ENCODE measurements at places on chromosomes 5 and 9.

DNA sequence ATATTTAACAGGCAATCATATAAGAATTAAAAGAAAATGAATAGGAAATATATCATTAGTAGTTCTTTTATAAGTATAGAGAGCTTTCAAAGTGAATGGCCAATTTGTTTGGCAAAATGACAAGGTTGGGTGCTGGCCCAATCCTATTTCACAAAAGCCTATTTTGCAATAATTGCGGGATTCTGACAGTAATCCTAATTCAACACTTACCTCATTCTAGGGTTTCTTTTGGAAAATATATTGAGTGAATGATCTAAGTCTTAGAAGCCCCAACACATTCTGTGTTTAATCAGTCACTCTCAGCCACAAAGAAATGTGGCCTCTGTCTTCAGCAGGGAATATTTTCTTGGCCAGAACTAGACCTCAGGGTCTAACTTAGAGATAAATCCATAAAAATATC lies 835.9 kb upstream of the ZNF608 start:
- no peak for DNase-seq

DNA sequence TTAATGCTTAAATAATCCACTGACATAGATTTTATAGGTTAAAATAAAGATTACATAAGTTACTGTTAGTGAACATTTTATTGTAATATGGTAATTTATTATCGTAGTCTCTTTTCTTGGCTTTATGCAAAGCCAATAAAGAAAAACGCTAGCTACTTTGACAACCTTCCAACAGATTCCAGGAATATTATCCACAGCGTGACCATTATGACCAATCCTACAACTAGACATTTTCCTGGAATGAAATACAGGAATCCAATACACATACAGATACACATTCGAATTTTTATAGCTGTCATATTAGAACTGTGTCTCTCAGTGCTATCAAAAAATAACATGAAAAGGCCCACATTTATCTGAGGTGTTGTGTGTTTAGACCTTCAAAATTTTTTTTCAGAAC lies 13.1 kb downstream of the RPS23 start:
- no peak for DNase-seq

GRCh38 chr5:110053824-110054223 lies 364.1 kb downstream of the MAN2A1 start:
- no peak for DNase-seq

DNA sequence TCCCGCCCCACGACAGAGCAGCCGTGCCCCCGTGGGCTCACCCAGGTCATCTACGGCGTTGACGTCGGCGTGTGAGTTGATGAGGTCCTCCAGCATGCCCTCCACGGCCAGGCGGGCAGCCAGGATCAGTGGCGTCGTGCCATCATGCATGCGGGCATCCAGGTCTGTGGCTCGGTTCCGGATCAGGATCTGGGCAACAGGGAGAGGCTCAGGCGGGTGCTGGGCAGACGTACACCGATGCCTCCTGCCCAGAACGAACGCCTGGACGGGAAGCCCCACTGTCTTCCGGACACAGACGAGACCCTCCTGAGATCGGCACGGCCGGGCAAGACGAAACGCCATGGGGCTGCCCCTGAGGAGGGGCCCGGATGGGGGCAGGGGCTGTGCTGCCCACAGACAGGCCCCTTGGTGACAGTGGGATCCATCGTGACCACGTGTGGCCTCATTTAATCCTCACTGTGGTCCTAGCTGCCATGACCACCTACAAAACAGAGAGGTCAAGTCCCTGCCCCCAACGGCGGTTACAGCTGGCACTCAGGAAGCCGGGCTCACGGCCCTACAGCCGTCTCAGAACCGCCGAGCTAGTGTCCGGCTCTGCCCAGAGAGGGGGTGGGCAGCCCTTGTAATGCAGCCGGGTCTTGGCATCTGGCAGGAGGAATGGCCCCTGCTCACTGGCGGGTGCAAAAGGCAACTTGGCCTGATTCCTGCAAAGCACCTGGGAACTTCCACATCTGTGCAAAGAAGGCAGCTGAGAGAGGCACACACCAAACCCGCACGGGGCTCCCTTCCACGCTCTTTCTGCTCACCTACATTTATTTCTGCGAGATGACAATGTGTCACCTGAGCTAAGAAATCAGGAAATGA lies 16.5 kb upstream of the SEC16A start:
- no peak for DNase-seq

DNA sequence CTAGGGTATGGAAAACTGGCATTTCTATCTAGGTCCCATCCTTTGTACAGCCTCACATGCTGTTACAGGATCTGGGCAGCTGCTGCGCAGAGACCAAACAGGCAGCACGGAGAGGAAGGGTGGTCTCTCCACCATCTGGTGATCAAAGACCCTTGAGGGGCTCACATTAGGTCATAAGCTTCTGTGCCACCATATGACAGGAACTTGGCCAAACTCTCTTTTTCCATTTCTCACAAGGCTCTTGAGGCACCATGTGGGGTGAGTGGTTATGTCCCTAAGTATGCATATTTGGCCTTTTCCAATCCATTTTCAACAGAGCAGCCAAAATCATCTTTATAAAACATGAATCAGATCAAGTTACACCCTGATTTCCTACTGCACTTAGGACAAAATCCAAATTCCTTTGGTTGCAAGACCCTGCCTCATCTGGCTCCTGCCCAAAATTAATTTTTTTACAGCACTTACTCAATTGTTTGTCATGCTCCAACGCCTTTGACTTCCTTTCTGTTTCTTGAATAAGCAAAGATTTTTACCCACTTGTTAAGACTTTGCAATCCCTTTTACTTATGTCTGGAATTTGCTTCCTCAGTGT lies 730.0 kb downstream of the MAT2B start:
- no peak for DNase-seq

GRCh38 chr9:130927995-130928900 lies 10.8 kb downstream of the FIBCD1 start:
- no peak for DNase-seq

DNA sequence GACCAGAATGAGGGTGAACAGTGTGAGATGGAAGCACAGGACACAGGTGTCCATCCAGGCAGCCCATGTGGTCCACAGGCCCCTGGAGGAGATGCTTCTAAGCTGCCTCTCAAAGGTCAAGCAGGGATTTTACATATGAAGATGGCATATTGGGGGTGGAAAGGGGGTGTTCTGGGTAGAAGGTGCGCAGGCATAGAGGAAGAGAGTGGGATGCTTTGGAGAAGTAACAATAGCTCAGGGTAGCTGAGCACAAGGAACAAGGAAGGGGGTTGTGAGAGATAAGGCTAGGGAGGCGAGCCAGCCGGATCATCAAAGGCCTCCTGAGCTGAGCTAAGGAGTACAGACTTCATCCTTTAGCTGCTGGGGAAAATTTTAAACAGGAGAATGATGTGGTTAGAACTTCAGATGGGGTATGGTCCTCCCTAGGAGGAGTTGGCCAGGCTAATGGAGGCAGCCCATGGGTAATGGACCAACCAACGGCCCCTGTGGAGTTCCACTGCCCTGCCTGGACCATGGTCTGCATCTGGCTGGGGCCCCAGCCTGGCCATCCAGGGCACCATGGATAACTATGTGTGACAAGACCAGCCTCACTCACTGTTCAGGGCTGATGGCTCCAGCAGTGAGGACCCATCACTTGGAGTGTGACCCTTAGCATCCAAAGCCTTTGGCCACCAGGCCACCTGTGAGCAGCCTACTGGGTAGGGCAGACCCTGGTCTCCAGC lies 86.8 kb upstream of the TBC1D2 start:
- no peak for DNase-seq

DNA sequence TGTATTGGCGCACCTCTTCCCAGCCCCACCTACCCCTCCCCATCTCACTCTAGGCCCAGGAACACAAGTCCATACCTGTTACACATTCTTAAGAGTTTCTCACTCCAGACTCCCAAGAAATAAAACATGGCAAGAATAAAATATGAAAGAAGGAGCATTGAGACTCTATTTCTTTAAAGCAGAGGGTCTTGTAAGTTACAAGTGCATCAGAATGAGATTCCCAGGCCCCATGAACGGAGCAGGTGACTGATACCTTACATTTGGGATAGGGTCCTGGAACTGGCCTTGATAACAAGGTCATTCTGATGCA lies 5.7 kb downstream of the EGR1 start:
- DNase-seq = no peak

GRCh38 chr9:111662576-111663300 lies 1.3 kb downstream of the GNG10 start:
- no peak for DNase-seq

GRCh38 chr9:131037335-131038255 lies 28.6 kb downstream of the LAMC3 start:
- no peak for DNase-seq

DNA sequence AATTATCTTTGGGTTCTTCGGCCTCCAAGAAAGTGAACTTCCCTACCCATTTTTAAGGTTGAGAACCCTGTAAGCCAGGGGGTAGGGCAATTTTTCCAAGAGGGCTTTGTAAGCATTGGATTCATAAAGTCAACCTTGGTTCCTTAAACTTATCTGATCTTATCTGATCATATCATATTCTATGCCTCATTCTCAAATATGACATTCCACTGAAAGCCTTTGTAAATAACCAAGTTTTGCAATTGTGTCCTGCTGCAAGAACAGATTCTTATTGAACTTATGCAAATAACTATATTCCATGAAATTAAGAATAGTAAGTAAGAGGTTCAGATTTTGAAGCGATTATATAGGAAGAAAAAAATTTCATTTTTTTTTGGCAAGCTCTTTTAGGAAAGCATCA lies 649.5 kb downstream of the LRRC70 start:
- DNase-seq = no peak

- DNase-seq = no peak
Measured at GRCh38 chr5:149863830-149864229, 80.8 kb downstream of the PDE6A start.

GRCh38 chr9:125504616-125505015 lies 202.4 kb downstream of the MAPKAP1 start:
- DNase-seq = no peak

- no peak for DNase-seq
Measured at GRCh38 chr9:14706530-14707140, 13.4 kb upstream of the ZDHHC21 start.

GRCh38 chr5:85109616-85110015 lies 724.9 kb upstream of the EDIL3 start:
- DNase-seq = no peak

GRCh38 chr9:128732576-128732975 lies 8.6 kb upstream of the ZDHHC12 start:
- no peak for DNase-seq

GRCh38 chr9:100408546-100409175 lies 18.3 kb upstream of the MSANTD3 start:
- DNase-seq = no peak

DNA sequence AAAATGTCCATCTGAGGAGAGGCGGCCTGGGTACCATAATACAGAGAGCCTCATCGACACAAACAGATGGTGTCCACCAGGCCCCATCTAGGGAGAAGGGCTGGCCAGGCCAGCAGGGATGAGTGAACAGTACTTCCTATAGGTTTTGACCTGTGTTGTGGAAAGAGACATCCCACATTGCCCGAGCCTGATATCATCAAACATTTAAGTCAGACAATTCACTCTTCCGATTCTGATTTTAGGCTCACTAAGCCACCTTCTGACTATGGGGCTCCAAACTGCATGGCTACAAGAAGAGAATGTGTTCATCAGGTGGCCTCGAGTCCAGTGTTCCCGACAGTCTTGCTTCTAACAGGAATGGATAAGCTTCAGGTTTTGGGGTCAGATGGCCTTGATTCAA lies 38.9 kb downstream of the SLC22A5 start:
- no peak for DNase-seq

GRCh38 chr9:23581931-23582330 lies 244.1 kb downstream of the ELAVL2 start:
- no peak for DNase-seq

- DNase-seq = no peak
Measured at GRCh38 chr9:13862654-13863053, 451.3 kb downstream of the NFIB start.

DNA sequence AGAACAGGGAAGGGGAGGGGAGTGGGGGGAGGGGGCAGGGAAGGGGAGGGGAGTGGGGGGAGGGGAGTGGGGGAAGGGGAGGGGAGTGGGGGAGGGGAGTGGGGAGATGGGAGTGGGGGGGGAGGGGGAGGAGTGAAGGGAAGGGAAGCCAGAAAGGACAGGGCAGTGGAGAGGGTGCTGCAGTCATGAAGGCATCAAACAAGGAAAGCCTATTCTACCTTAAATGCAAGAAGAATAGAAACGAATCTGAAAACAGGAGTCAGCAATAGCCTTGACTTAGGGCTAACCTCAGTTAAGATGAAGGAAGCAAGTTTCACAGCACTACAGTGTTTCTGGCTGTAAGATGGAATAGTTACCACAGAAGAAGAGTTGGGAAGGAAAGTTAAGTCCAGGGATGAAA lies 59.5 kb downstream of the CAMSAP1 start:
- DNase-seq = no peak
